HTR-8/SVneo (cell line): ENCODE measurements at places on chromosomes 6 and 20.

- no peak for DNase-seq
These were observed 201.1 kb downstream of the TFAP2B start for GRCh38 chr6:51019806-51020205.

DNA sequence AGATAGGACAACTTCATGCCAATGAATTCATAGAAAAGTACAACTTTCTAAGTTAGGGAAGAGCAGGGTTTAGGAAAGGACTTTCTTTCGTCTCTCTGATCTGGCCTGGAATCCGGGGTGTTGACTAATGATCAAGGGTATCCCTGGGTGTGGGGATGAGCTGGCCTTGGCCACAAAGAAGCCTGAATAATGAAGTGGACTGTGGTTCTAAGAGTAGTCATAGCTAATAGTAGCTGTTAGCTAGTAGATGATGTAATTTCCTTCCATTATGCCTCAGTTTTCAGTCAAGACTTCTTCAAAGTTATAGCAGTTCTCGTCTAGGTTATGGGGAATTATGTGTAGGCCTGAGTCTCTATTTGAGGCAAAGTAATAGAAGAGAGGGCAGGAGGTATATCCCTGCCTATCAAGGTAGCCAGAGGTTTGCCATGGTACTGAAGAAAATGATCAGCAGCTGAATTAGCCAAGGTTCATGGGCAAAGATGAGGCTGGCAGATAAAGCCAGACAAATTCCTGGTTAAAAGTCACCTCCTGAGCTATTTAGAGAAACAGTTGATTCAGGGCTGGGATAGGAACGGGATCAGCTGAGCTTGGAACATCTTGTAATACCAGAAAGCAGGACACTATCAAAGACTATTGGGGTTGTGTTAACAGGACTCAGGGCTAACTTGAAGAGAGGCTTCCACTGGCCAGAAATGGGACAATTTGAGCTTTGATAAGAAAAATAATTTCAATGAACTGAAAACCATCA, 18.7 kb upstream of the TRPC4AP start:
- DNase-seq: no peak

DNA sequence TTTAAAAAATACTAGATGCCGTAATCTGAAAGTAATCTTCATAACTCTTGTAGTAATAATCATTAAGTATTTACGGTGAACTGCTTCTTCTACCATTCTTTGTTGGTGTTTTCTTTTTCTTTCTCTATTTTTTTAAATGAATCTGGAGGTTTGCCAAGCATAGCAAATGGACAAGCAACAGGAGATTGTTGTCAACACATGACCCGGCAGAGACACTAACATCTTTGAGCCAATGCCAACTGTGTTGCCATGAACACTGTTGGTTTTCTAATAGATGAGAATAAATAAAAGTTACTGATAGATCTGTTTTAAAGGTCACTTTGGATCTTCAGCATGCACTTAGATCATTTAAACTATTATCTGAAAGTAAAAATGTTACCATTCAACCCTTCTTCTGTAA, 523.6 kb upstream of the EYS start:
- no peak for DNase-seq

DNA sequence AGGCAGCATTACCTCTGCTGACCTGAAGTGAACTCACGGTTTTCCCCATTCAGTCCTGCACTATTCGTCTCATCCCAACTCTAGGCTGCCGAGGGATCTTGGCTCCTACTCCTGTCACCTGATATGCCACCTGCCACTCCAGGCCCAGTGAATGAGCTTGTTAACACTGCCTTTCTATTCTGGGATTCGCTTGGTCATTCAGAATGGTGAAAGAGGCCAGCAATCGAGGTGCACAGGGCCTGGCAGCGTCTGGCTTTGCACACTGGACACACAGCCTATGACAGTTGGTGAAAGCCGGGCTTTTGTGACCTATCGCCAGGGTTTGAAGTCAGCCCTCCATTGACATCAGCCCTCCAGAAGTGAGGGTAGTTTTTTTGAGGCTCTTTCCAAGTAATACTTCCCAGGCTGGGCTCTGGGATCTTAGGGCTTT, 59.3 kb upstream of the MYL9 start:
- DNase-seq: no peak

GRCh38 chr6:2855061-2855519, 13.4 kb upstream of the SERPINB1 start:
- DNase-seq: no peak

DNA sequence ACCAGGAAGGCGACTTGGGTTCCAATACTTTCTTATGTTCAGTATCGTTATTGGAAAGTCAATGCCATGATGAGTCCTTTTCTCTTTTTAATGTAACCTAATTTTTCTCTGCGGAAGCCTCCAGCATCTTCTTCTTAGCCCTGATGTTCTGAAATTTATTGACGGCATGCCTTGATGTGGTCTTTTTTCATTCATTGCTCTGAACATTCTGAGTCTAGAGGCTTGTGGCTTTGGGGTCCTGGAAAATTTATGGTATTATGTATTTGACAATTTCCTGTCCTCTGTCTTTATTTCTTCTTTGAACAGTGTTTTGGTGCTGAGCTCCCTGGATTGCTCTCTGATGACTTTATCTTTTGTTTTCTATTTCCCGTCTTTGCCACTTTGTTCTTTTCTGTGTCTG, 28.7 kb upstream of the MAS1 start:
- DNase-seq: no peak
